Amniotic epithelial cell (primary cell): ENCODE measurements at places on chromosomes 12 and 14.

- DNase-seq, result no peak
Measured at GRCh38 chr14:49366416-49366815, 219.8 kb downstream of the RPS29 start.

DNA sequence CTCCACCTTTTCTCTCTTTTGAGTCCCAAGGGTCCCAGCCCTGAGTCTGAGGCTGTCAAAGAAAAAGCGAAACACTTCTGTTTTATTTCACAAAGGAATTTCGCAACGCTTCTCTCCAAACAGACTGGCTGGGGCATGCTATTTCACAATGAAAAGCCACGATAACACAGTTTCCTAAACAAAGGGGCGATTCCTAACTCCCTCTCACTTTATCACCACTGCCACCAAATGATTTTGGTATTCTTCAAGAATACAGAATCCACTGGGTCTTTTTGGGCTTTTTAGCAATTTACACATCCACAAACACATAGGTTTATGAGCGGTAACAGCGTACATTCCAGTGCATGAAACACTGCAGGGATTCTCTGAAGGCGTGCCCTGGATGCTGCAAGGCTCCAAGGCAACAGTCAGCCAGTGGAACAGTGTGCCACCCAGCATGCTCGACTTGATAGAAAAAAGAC, 161.2 kb downstream of the DAD1 start:
- peak; percentile 89 for DNase-seq

DNA sequence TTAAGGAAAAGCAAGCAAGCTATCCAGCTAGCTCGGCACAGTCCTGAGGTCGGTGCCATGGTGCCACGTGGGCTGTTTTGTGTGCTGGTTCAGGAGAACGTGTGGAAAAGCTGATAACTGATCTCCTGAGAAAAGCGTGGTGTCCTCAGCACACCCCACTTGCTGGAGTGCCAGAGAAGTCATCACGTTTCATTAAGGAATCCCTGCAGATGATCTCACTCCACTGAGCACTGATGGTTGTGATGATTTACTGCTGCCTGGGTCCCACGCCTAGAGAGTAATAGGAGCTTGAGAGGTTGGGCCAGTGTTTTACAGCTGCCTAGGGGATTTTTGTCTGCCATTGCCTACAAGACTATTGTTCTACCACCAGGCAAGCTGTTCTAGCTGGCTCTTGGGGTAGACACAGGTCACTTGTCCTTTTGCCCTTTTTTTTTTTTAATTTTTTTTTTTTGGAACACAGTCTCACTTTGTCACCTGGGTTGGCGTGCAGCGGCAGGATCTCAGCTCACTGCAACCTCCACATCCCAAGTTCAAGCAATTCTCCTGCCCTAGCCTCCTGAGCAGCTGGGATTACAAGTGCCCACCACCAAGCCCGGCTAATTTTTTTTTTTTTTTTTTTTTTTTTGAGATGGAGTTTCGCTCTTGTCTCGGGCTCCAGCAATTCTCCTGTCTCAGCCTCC, 42.3 kb upstream of the EVL start:
- DNase-seq, result peak; percentile 77

- no peak for DNase-seq
Measured at GRCh38 chr12:50676756-50677155, 87.1 kb upstream of the ATF1 start.

DNA sequence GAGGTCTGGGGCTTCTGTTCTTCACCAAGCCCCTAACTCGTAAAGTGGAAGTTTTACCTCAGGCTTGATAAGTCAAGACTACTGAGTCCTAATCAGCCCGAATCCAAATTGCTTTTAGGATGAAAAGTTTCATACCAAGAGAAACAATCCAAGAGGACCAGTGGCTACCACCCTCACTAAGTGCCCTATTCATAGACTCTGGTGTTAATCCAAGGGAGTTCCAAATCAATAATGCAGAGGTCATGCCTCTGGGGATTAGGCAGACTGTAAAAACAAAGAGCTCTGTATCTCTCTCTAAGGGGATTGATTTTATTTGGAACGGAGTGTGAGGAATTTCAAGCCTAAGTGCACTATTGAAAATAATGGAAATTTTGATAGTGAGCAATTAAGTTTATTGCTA, 76.3 kb upstream of the LMNTD1 start:
- DNase-seq, result no peak

DNA sequence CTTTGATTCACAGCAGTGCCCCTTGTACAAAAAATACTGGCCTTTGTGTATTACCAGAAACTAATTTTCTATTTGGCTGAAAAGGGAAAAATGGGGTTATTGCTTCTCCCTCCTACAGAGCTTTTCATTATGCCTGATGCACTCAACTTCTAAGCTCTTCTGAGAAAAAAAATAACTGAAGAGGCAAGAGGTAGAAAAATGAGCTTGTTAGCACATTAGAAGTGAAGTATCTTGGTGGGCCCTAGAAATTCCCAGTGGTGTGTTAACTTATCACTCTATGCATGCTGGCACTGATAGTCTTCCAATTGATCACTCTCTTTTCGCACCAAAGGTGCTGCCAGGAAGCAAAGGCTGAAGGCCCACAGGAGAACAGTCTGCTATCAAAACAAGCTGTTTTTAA, 17.1 kb downstream of the INSM2 start:
- DNase-seq, result no peak

DNA sequence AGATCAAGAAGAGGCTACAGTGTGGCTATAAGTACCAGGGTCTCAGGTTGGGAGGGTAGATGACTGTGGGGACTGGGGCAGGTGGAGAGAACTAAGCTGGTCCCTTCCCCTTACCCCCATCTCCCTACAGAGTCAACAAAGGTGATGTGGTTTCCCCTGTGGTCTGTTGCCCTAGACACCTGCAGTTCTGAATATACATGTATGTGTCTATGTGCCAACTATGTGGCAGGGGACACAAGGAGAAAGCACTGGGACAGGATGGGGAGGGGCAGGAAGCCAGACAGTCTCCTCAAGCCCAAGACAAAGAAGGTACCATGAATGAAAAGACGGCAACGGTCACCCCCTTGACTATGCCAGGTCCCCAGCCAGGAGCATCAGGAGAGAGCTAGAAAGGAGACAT, 4.5 kb upstream of the HDAC7 start:
- DNase-seq, result no peak

DNA sequence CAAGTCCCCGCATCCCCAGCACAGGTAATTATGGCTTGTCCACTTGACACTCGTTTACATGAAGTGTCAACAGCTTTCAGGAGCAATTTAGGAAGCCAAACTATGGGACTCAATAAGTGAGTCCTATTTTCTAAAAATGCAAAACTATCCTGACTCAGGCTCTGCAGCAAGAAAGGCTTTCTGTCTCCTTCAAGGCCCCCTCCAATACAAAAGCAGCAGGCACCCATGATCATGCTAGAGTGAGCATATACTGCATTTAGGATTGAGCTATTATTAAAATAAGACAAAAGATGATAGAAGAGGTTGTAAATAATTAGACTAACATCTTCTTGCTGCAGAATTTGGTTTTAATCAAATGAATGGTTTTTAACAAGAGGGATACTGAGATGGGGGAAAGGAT, 3.2 kb downstream of the SIX6 start:
- DNase-seq, result no peak

- no peak for DNase-seq
Measured at GRCh38 chr12:26727482-26728204, 105.4 kb downstream of the ITPR2 start.

- no peak for DNase-seq
Measured at GRCh38 chr12:99110868-99111267, 465.8 kb downstream of the APAF1 start.

GRCh38 chr12:80485222-80485987, 41.4 kb downstream of the PTPRQ start:
- DNase-seq, result no peak

GRCh38 chr12:71208053-71208685, 50.4 kb upstream of the TSPAN8 start:
- no peak for DNase-seq

DNA sequence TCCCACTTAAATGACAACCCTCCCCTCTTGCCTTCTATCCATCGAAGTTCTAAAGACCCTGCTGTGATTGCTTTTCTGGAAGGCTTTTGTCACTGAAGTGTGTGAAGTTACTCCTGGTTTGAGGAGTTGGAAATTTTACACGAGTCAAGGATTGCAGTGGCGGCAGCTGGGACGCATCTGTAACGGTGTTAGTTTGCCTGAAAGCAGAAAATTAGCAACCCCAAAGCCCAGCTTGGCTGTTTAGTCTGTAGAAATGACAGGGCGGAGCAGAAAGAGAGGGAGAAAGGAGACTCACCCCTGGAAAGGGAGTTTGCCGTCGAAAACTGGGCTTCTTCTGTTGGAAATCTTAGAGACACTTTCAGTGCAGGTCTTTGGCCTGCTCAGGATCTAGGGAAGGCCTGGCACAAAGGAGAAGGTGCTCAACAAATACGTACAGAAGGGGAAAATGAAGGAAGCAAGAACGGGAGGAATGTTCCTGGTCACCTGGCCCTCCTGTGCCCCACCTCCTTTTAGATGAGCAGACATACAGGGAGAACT, 931 bp upstream of the MYF5 start:
- DNase-seq, result no peak

DNA sequence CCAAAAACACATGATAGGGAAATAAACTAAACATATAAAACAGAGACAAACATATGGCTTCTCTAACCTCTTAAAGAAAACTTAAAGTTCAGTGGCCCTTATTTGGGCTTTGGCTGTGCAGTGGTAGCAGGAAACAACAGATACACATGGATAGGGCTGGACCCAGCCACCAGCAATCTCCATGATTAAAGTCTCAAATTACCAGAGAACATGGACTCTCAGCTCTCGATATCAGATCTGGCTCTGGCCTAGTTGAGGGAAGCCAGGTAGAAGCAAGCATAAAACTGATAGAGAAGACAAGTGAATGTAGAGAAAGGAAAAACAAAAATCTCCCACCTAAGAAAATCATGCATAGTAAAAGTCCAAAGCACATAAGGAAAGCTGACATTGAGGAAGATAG, 164.8 kb downstream of the ITPR2 start:
- no peak for DNase-seq

- no peak for DNase-seq
Measured at GRCh38 chr12:83753904-83754303, 1067.2 kb downstream of the TMTC2 start.

- DNase-seq, result no peak
Measured at GRCh38 chr12:66719862-66720261, 41.0 kb upstream of the GRIP1 start.

GRCh38 chr12:94663702-94664101, 13.3 kb upstream of the TMCC3 start:
- no peak for DNase-seq

DNA sequence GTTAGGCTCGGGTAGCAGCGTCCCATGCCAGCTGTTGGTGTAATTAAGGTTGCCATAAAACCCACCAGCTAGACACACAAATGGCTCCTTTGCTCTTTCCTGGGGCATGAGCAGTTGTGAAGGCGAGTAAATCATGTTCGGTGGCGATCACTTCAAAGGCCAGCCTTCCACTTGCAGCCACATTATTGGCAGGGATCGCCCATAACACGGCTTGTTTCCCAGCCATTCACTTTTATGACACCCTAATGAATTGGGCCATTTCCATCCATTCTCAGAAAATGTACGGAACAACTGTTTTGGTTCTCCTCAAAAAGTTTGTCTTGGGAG, 63.4 kb downstream of the BEGAIN start:
- DNase-seq, result no peak

- DNase-seq, result no peak
Measured at GRCh38 chr12:24815114-24815423, 133.8 kb downstream of the BCAT1 start.

DNA sequence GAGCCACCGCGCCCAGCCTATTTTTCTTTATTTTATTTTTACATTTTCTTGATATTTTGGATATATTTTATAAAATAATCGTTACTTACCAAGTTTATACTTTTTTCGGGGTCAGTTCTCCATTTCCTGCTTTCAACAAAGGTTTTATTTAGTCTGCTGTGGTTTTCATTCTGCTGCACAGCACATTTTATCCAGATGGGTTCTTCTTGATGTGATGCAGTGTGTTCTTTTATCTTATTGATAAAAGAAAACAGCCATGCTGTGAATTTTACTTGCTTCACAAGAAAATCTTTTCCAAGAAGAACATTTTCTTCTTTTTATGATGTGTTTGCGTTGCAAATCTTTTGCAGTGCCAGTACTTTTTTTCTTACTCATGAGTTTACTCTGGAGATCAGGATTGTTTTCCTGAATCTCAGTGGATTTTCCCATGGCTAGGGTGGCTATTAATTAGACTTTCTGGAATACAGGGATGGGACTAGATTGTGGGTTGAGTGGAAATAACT, 192.5 kb downstream of the ADGRD1 start:
- no peak for DNase-seq

DNA sequence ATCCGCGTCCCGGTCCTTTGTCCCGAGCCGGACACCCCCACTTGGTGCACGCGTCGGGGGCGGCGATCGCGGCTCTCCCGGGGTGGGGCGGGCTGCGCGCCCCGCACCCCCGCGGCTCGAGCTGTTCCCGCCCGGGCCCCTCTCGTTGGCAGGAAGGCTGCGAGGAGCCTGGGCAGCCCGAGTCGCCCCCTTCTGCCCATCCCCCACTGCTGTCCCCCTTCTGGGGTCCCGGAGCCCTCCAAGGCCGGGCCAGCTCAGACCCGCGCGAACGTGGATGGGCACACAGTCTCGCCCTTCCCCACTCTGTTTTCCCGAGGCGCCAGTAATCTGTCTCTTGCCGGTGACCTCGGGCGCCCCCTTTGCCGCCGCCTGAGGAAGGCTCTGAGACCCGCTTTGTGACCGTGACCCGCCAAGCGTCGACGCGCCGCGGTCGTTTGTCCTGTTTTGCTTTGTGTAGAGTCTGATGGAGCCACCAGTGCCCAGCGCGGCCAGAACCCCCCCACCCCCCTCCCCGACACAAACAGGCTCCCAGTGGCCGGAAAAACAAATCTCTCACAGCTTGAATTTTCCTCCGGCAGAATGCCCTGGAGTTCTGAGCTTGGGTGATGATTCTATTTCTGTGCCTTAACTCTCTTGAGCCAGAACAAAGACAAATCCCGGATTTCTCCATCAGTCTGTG, 610 bp downstream of the C14orf132 start:
- peak; percentile 21 for DNase-seq

DNA sequence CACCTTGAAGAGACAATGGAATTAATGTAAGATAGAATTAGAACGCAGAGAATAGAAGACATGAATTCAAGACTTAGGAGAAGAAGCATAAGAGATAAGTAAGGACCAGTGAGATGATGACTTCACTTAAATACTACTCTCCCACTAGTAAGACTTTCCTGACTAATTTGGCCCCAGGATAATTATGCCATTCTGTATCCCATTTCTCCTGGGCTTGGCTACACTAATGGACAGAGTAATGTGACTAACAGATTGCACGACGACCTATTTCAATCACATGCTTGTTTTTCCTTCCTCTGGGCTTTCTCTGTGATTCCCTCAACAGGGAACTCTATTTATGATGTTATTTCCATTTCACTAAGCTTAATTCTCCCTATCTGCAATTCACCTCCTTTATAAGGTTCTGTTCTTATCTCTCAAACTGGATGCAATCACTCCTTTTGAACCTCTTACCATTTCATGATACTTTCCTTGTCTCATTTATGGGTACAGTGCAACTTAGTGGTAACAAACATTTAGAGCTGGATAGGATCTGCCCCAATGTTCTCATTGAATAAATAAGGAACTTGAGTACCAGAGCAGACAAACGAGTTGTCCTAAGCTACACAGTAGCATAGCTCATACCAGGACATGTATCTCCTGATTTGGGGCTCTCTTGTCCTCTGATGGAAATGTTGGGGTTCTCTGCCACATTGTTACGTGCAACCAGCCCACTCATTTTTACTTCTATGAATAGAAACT, 102.7 kb downstream of the BTG1 start:
- no peak for DNase-seq

GRCh38 chr14:22469538-22470303, 119.3 kb downstream of the DAD1 start:
- no peak for DNase-seq

- no peak for DNase-seq
Measured at GRCh38 chr14:74978416-74978947, 23.1 kb upstream of the PGF start.

GRCh38 chr12:117328556-117329100, 32.8 kb downstream of the NOS1 start:
- no peak for DNase-seq
